HCT116 (cell line): ENCODE measurements at places on chromosomes 13 and 19.

DNA sequence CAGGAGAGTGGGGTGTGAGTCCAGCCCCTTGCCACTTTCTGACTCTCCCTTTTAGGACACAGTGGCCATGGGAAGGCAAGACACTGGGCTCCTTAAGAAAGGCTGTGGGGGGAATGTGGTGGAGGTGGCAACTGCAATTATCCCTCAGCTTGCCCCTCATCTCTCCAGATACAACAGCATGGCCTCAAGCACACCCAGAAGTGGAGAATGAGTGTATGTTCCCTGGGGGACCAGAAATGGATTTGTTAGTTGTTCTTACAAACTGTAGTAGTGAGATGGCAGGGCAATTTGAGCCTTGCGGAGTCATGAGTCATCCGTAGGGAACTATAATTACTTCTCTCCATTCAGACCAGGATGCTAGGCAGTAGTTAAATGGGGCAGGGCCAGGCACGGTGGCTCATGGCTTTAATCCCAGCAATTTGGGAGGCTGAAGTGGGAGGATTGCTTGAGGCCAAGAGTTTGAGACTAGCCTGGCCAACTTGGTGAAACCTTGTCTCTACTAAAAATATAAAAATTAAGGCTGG lies 25.6 kb upstream of the CXCL17 start:
- peak; percentile 64 for DNase-seq

DNA sequence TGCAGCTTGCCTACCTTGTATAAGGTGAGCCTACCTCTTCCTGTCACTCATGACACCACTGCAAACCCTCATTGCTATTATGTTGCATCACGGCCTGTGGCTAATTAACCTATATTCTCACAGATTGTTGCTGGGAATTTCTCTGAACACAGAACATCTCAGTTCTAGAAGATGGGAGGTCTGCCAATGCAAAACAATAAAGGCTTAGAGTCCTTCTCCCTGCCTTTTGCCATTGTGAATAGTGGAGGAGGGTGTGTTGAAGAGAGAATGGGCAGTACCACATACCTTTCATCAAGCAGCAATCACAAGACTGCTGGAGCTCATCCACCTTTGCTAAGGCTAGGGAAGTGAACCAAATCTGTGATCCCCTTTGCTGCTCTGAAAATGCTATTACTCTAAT lies 34.4 kb downstream of the WDFY2 start:
- DNase-seq, result no peak

GRCh38 chr13:55263045-55263444 lies 1877.7 kb upstream of the PRR20A start:
- DNase-seq, result no peak

GRCh38 chr13:71634602-71635443 lies 232.2 kb downstream of the DACH1 start:
- no peak for DNase-seq

GRCh38 chr19:3320354-3320670 lies 46.1 kb upstream of the NFIC start:
- DNase-seq, result no peak

DNA sequence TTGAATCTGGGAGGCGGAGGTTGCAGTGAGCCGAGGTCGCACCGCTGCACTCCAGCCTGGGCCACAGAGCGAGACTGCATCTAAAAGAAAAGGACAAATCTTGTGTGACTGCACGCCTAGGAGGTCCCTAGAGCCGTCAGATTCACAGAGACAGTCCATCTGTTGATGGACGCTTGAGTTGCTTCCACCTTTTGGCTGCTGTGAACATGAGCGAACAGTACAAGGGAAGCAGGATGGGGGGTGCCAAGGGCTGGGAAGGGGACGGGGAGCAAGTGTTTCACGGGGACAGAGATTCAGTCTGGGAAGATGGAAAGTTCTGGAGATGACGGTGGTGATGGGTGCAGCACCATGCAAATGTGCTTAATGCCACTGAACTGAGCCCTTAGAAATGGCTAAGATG lies 78.7 kb downstream of the GNG7 start:
- no peak for DNase-seq

DNA sequence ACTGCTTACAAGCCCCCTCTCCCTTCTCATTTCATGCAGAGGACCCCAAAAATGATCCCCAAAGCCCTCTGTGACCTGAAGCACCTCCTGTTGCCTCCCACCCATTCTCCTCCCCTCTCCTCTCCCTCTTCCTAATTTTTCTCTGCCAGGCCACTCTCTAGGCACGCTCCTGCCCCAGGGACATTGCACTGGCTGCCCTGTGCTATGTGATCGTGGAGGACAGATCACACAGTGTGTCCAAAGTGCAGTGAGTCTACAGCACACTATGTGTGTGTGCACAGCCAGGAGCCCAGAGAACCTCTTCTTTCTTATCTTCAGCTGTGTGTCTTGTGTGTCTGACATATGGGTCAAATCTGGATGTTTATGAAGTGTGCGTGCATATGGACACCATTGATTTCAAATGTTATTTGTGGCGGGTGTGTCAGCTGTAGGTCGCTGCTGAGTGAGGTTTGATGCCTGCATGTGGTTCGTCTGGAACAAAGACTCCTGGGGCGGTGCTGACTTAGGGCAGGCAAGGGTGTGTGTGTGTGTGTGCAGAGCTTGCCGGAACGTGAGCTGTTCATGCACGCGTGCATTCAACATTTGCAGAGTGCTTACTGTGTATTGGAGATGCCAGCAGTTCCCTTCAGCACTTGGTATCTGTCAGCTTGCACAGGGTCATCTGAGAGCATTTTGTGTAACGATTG lies 2.1 kb upstream of the KLHL26 start:
- DNase-seq, result no peak

DNA sequence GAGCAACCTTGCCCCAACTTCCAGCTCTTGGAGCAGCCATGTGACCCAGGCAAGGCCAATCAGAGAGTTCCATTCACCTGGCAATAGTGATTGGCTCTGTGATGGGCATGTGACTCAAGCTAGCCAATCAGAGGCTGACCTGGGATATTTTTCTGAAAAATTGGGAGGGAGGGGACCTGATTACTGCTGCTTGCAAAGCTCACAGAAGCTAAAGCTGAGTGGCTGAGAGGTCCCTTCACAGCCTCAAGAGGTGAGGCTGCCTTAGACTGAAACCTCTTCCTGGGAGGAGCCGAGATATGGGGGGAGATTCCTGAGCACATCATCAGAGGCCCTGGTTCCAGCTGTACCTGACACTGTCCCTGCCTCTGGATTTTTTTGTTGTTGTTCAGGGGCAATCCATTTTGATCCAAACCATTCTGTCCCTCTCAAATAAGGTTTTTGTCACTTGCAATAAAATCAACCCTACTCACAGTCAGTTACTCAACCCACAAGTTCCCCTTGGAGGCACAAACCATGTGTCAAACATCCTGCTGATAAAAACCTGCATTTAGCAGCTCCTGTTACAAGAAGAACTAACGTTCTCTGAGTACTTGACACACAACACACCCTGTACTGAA lies 4.8 kb downstream of the CIB3 start:
- no peak for DNase-seq

DNA sequence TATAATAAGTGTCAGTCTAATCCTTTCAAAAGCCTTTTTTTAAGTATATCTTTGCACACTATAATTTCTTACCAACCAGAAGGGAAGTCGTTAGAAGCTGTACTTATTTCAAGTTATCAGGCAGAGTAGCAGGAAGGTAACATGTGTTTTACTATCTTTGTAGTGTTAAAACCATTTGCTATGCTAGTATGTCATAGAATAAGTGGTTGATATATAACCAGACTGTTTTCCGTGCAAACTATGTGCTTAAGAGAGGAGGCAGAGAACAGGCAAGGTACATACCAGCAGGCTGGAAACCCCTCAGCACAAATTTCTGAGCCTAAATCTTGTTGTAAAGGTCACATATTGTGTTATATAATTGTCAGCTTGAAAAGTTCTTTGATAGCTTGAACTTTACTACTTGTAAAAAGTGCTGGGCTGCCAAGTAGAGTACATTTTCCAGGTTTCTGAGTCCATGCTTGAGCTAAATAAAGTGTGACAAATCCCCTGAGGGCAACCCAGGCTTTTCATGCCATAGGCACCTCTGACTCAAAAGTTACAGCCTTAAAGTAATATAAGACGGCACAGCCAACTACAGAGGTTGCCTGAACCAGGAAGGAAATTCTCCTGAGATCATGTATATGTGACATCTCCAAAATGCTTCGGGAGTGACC lies 1297.4 kb downstream of the PCDH9 start:
- DNase-seq, result no peak

DNA sequence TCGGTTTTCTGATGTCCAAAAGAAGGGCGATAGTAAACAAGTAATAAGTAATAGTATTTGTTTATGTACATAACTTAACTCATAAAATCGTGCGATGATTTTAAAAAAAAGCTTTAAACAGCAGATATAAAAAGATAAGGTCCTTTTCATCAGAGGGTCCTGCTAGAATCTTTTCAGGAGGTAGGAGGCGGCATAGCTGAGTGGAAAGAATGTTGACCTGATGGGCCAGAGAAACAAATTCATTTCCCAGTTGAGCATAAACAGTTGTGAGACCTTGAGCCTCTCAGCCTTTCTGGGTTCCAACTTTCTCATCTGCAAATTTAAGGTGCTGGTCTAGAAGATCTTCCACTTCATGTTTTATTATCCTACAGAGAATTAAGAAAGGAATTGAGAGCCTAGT lies 173.5 kb downstream of the LACC1 start:
- no peak for DNase-seq

GRCh38 chr13:57224414-57224813 lies 57.4 kb downstream of the PRR20E start:
- no peak for DNase-seq

DNA sequence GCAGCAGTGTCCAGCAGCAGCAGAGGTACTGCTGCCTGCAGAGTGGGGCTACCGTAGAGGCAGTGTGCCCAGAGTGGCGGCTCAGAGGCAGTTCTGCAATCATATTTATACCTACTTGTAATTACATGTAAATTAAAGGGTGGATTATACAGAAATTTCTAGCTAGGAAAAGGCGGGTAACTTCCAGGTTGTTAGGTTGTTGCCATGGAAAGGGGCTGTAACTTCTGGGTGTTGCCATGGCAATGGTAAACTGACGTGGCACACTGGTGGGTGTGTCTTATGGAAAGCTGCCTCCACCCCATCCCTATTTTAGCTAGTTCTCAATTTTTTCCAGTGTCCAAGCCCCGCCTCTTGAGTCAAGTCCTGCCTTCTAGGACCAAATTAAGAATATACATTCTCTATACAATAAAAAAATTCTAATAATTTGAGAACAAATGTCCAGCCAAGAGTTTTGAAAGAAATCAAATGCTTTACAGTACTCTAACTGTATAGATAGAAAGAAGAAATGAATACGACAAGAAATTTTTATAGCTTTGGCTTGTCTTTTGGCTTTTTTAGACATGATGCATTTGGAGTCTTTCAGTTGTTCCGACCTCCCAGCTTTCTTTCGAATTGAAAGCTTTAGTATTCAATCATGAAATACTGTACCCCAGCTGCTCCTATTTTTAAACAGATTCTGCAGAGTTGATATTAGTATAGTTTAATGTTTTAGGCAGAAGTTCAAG lies 816.6 kb downstream of the DIAPH3 start:
- no peak for DNase-seq

DNA sequence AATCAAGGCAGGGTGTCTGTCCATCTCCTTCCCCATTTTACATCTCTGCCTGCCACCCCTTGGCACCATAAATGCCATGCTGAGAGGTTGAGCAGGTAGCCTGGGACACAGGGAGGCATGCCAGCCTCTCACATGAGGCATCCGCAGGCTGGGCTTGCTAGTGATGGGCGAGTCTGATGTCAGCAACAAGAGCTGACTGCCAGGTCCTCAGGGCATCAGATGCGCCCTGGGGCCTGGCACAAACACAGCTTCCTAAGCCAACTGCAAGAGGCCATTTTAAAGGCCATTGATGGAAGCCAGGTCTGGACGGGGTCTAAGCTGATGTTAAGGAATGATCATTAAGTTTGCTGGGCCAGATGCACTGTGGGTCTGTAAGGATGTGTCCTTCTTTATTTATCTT lies 34.6 kb downstream of the MYH14 start:
- no peak for DNase-seq

DNA sequence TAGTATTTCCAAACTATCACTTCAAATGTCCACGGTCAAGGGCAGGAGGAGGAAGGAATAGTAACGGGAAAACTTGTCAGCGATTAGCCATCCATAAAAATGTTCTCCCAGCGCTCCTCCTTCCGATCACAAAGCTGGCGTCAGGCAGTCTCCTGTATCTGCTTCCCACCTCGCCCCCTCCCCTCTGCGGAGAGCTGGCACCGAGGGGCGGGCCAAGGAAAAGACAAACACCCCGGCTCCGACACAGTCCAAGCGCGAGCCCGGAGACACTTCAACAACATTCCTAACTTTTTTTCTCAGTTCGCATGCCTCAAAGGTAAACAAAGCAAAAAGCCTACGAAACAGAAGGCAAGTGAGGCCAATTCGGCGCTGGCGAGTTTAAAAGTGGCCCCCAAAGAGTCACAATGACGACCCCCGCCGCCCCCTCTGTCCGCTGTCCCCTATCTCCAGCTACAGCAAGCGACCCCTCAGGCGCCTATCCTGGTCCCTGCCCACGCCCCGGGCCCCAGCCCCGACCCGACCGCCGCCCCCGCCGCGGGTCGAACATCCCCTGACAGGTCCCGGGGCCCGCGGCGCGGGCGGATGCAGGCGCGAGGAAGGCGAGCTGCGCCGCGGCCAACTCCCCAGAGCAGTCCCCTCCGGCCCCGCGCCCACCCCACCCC lies 736 bp downstream of the SMAD9 start:
- DNase-seq, result no peak

DNA sequence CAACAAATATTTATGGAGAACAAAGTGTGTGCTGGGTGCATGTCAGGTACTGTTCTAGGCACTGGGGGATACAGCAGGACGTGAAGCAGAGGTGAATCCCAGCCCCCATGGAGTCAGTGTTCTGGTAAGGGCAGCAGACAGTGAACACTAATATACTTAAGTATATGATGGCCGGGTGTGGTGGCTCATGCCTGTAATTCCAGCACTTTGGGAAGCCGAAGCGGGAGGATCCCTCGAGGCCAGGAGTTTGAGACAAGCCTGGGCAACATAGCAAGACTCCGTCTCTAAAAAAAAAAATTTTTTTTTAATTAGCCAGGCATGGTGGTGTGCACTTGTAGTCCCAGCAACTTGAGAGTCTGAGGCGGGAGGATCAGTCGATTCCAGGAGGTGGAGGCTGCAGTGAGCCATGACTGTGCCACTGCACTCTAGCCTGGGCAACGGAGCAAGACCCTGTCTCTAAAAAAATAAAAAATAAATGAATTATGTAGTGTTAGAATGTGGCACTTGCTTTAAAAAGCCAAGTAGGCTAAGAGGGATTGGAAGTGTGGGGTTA lies 22.6 kb downstream of the CHST8 start:
- DNase-seq, result no peak

- DNase-seq, result no peak
Measured at GRCh38 chr13:27853861-27854260, 61.6 kb downstream of the GSX1 start.

- DNase-seq, result peak; percentile 77
Measured at GRCh38 chr19:54266133-54266532, 9.1 kb upstream of the LILRB5 start.
